ENCODE measurements at places on chromosomes 16 and 17. TPM values are rescaled to one million over a fixed set of nuclear protein-coding genes. Genes with fewer than 3 reads are reported as not detected.

Gene SUMO2
- total RNA-seq, result 776 TPM

Gene KLHL10
- total RNA-seq, result not detected

Gene TEKT1
- not detected for total RNA-seq

Gene SGCA
- total RNA-seq, result not detected

Gene MEFV
- total RNA-seq, result not detected

Gene NPB
- total RNA-seq, result 1.1 TPM

Gene CACNA1H
- total RNA-seq, result 10.7 TPM
